ENCODE measurements at places on chromosomes 7 and 10. TPM values are rescaled to one million over a fixed set of nuclear protein-coding genes. Genes with fewer than 3 reads are reported as not detected.

DNA sequence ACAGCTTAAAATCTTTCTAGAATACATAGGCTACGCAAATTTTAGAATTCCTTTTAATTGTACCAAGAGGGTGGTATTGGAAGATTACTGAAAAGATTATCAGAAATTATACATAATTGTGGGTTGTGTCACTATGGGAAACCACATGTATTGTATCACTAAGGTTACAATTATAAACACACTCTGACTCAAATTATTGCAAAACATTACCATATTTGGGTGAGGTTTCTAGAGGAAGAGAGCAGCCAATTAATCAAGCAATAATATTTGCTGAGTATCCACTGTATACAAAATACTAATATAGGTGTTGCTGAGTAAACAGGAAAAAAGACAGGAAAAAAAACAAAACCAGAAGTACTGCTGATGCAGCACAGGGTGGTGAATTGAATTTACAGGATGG is 3.1 kb upstream of the CAPZA2 start:
- DNase-seq, result no peak
- H3K4me3 ChIP-seq, result no peak overlapping the region
- no peaks in the 10 kb centered on the region for H3K36me3 ChIP-seq
- no peaks in the 10 kb centered on the region for H3K27me3 ChIP-seq
- no peak overlapping the region for H3K27ac ChIP-seq

- no peaks in the 10 kb centered on the region for H3K36me3 ChIP-seq
- no peaks in the 10 kb centered on the region for H3K4me1 ChIP-seq
- H3K27me3 ChIP-seq, result no peaks in the 10 kb centered on the region
- H3K27ac ChIP-seq, result no peak overlapping the region
- H3K4me3 ChIP-seq, result no peak overlapping the region
- DNase-seq, result no peak
Measured at GRCh38 chr7:82629583-82629982, 186.0 kb upstream of the CACNA2D1 start.

GRCh38 chr10:19819419-19820033 is 3.3 kb downstream of the PLXDC2 start:
- no peak overlapping the region for H3K4me3 ChIP-seq
- no peak for DNase-seq
- no peaks in the 10 kb centered on the region for H3K4me1 ChIP-seq
- no peaks in the 10 kb centered on the region for H3K27me3 ChIP-seq

DNA sequence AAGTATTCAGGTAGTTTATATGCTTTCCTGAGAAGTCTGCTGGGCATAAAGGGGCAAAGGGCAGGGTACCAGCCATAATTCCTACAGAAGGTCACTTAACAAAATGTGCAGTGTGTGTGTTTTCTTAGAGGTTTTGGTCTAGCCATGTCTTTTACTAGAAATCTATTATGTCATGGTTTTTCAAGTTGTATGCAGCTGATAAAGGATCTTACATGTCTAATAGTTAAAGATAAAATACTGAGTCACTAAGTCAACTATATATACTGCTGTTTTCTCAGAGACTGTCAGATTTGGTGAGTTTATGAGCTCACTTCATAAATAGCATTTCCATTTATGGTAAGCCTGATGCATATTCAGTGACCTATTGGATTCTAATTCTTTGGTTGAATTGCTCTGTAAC is 7.7 kb downstream of the CASP2 start:
- no peak overlapping the region for H3K27ac ChIP-seq
- H3K36me3 ChIP-seq, result peaks cover 6% of the 10 kb centered on the region
- H3K4me3 ChIP-seq, result no peak overlapping the region
- H3K27me3 ChIP-seq, result no peaks in the 10 kb centered on the region
- H3K4me1 ChIP-seq, result peaks cover 3% of the 10 kb centered on the region

DNA sequence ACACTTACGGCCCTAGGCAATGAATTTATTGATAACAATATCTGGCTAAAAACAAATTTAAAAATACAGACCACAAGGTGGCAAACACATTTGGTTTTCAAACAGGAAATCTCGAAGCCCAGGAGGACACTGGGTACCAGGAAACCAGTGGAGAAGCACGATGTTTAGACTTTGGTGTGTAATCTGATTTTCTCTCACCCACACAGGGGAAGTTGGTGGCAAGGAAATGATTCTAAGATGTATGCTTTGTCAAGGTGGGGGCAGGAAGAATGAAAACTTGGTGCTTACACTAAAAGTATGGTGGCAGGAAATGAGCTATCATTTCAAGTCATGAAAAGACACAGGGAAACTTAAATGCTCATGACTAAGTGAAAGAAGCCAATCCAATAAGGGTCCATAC is 113.2 kb upstream of the ANKRD1 start:
- no peaks in the 10 kb centered on the region for H3K36me3 ChIP-seq
- H3K4me3 ChIP-seq, result no peak overlapping the region
- no peaks in the 10 kb centered on the region for H3K4me1 ChIP-seq
- no peak for DNase-seq

GRCh38 chr10:17033529-17034260 is 95.9 kb downstream of the CUBN start:
- no peaks in the 10 kb centered on the region for H3K27me3 ChIP-seq
- H3K36me3 ChIP-seq, result no peaks in the 10 kb centered on the region
- no peaks in the 10 kb centered on the region for H3K4me1 ChIP-seq
- DNase-seq, result no peak
- H3K27ac ChIP-seq, result no peak overlapping the region

DNA sequence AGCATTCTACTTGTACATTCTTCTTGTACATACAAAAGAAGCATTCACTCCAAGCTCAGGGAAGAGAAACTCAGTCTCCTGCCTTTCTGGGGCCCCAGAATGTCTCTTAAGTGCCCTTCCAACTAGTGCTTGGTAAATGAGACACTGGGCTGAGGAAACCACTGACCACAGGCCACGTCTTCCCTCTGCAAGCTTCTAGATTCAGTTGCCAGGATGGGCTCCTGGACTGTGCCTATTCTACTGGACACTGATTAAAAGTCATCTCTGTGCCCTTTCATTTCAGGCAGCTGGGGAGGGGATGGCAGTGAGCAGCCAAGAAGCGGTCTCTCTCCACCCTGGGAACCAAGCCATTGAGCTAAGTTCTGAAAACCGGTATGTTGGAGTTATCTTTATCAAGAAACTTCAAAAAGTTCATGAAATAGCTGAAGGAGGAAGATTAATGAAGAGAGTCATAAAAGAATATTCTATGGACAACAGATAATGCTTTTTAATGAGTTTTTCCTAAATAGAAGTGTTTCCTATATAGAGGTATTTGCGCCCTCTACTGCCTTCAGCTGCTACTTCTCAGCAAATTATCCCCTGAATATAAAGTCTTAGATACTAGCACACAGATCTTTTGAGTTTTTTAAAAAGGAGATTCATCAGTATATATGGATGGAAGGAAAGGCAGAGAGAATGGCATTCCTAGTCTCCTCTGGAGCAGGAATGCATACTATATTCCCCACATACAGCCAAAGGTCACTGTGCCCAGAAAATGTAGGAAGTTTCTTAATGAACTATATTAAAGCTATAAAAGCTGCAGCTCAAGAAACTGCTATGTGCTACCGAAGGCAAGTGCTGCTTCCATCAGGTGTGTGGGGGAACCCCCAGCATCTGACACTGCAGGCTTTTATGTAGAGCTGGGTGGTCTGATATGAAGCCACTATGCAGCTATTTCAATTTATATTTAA is 8.4 kb upstream of the IFIT1B start:
- no peaks in the 10 kb centered on the region for H3K36me3 ChIP-seq
- no peak overlapping the region for H3K4me3 ChIP-seq
- H3K4me1 ChIP-seq, result no peaks in the 10 kb centered on the region
- no peak for DNase-seq

DNA sequence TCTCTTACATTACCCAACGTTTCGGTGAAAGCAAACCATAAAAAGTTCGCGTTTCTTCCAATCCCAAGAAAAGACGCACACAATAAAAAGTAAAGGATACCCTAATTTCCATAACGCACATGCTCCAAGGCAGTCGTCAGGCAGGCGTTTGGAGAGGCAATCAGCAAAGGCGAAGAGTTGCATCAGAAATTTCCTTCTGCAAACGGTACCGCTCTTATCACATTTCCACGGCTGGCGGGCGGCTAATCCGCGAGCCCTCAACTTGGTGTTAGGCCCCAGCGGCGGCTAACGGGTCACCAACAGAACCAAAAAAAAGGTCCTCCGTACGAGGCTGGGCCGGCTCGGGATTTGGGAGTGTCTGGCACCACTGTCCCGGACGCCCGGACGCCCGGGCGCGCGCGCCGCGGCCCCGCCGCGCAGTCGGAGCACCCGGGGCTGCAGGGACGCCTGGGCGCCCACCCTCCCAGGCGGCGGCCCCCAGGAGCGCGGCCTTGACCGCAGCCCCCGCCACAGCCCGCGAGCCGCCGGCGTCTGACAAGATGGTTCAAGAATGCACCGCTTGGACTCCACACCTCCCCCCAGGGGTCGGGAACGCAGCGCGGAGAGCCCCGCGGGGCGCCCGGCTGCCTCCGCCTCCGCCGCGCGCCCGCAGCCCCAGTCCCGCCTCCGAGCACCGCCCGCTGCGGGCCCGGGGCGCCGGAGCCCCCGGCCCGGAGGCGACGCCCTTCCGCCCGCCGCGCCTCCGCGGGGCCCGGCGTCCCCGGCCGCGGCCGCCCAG is 9.8 kb upstream of the GRB10 start:
- no peaks in the 10 kb centered on the region for H3K36me3 ChIP-seq
- no peaks in the 10 kb centered on the region for H3K27me3 ChIP-seq
- peak; percentile 59 for DNase-seq
- peak overlapping the region; percentile 97 for H3K4me3 ChIP-seq

DNA sequence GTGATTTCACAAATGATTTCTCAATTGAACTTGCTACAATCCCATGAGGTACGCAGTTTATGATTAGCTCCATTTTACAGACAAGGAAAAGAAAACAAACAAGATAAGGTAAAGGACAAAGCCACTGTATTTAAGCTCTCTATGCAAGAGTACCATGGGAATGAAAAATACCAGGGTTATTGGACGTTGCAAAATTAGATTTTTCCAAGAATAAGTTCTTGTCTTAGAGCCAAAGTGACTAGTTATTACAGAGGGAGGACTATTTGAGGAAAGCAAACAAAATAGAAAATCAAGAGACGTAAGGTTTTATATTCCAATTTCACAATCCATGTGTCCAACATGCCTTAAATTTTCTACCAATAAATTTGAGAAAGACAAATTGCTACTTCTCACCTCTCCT is 97.9 kb upstream of the PTN start:
- no peak for DNase-seq
- H3K4me3 ChIP-seq, result no peak overlapping the region
- no peaks in the 10 kb centered on the region for H3K36me3 ChIP-seq
- H3K27ac ChIP-seq, result no peak overlapping the region
- no peaks in the 10 kb centered on the region for H3K27me3 ChIP-seq

GRCh38 chr7:8714791-8715190 is 281.4 kb downstream of the NXPH1 start:
- H3K4me3 ChIP-seq, result no peak overlapping the region
- DNase-seq, result no peak
- H3K36me3 ChIP-seq, result no peaks in the 10 kb centered on the region
- H3K4me1 ChIP-seq, result no peaks in the 10 kb centered on the region
- no peaks in the 10 kb centered on the region for H3K27me3 ChIP-seq
- no peak overlapping the region for H3K27ac ChIP-seq

DNA sequence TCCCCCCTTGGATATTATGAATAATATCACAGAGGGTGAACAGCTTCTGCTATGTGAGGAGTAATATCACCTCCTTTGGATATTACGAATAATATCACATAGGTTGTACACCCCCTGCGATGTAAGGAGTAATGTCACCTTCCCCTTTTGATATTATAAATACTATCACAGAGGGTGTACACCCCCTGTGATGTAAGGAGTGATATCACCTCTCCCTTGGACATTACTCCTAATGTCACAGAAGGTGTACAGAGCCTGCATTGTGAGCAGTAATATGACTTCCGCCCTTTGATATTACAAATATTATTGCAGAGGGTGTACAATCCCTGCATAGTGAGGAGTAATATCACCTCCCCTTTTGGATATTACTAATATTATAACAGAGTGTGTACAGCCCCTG is 9.2 kb upstream of the TMEM225B start:
- H3K36me3 ChIP-seq, result no peaks in the 10 kb centered on the region
- peaks cover 2% of the 10 kb centered on the region for H3K27me3 ChIP-seq
- DNase-seq, result no peak
- H3K27ac ChIP-seq, result no peak overlapping the region
- no peaks in the 10 kb centered on the region for H3K4me1 ChIP-seq
- no peak overlapping the region for H3K4me3 ChIP-seq

- DNase-seq, result no peak
- H3K4me1 ChIP-seq, result no peaks in the 10 kb centered on the region
- no peak overlapping the region for H3K4me3 ChIP-seq
- no peak overlapping the region for H3K27ac ChIP-seq
Measured at GRCh38 chr7:143455942-143456341, 12.7 kb downstream of the TAS2R60 start.

DNA sequence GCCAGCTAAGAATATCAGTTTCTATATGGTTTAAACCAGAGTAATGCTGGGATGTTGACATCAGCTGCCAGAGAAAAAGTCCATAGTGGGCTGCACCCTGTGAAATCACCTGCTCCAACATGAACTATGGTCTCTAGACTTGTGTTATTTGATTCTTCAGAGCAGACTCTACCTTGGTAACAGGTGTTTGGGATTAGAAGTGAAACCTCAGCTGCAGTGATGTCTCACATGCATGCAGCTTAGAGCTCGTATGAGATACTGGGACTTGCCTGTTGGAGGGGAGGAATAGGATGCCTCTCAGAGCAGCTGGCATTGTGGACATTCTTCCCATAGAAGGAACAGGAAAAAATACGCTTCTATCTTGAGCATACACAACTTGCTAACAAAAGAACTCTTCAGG is 287.1 kb upstream of the CSTF2T start:
- no peak overlapping the region for H3K4me3 ChIP-seq
- no peaks in the 10 kb centered on the region for H3K36me3 ChIP-seq
- peaks cover 5% of the 10 kb centered on the region for H3K4me1 ChIP-seq
- no peaks in the 10 kb centered on the region for H3K27me3 ChIP-seq
- no peak for DNase-seq
- peak overlapping the region; percentile 33 for H3K27ac ChIP-seq

DNA sequence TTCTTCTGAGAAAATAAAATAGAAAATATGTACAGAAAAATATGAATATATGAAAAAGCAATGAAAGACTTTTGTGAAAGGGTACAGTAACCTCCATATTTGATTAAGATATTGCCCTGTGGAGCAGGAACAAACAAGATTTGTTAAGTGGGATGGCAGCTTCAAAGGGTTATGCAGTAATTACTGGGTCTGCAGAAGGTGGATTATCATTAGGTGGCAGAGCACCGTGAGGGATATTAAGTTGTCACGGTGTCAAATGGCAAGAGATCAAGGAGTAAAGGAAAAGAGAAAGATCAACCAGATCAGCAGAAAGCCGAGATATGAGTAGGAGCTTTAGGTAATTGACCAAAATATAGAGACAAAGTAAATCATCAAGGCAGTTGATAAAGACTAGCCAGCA is 44.1 kb downstream of the DGKB start:
- no peak overlapping the region for H3K27ac ChIP-seq
- H3K4me1 ChIP-seq, result no peaks in the 10 kb centered on the region
- DNase-seq, result no peak
- H3K27me3 ChIP-seq, result no peaks in the 10 kb centered on the region
- H3K4me3 ChIP-seq, result no peak overlapping the region

GRCh38 chr10:86646532-86646931 is 7.8 kb upstream of the OPN4 start:
- H3K27me3 ChIP-seq, result no peaks in the 10 kb centered on the region
- no peak overlapping the region for H3K4me3 ChIP-seq
- no peak for DNase-seq
- peaks cover 2% of the 10 kb centered on the region for H3K4me1 ChIP-seq
- no peak overlapping the region for H3K27ac ChIP-seq

The SFTPA1 gene
- 4.4 TPM for polyA plus RNA-seq

The C10orf53 gene
- not detected for polyA plus RNA-seq

The PODXL gene
- polyA plus RNA-seq, result 1.7 TPM

The PANK1 gene
- 4.5 TPM for polyA plus RNA-seq

The AGR2 gene
- polyA plus RNA-seq, result 19.8 TPM

The EDRF1 gene
- 23.6 TPM for polyA plus RNA-seq

The IFIT5 gene
- 13.3 TPM for polyA plus RNA-seq

All from aorta (tissue), 5 donors.